ENCODE measurements at places on chromosomes 5 and 9. TPM values are rescaled to one million over a fixed set of nuclear protein-coding genes. Genes with fewer than 3 reads are reported as not detected.

Gene SNX18
- 24.2 TPM for total RNA-seq

Gene C9orf50
- total RNA-seq = 0.22 TPM

Gene ARID3C
- not detected for total RNA-seq

Gene PALM2AKAP2
- 165 TPM for total RNA-seq

Gene HSPB3
- total RNA-seq = 210 TPM

Gene GADD45G
- total RNA-seq = 29.6 TPM

Gene CCDC127
- 9.6 TPM for total RNA-seq

Gene PCDHB5
- total RNA-seq = 3.2 TPM

Gene RHOBTB3
- 79.0 TPM for total RNA-seq

Gene DRD1
- 0.05 TPM for total RNA-seq

Gene PCDHGB6
- total RNA-seq = 11.9 TPM

Gene TLE4
- total RNA-seq = 17.4 TPM

Gene FOXD4
- not detected for total RNA-seq

Gene C1QTNF3
- 2.8 TPM for total RNA-seq

Gene GLRA1
- total RNA-seq = not detected

Gene SHLD3
- total RNA-seq = 1.7 TPM

Gene ARHGEF37
- 15.8 TPM for total RNA-seq

Gene GGTA1
- 8.8 TPM for total RNA-seq

Gene ANKRD20A1
- 0.59 TPM for total RNA-seq

Gene TMEFF1
- 0.46 TPM for total RNA-seq

Gene FAM200C
- total RNA-seq = 3.3 TPM

Gene PCDHA7
- not detected for total RNA-seq

Gene ZNF622
- 49.0 TPM for total RNA-seq

Gene LOX
- 6.8 TPM for total RNA-seq

Gene LRRC19
- not detected for total RNA-seq

Gene SURF6
- total RNA-seq = 14.2 TPM

Gene PHYHD1
- total RNA-seq = 21.9 TPM

Gene CSF1R
- total RNA-seq = 11.9 TPM

Gene CCDC187
- 0.03 TPM for total RNA-seq

Gene IFNA13
- not detected for total RNA-seq
